Endothelial cell (in vitro differentiated cells): ENCODE measurements at places on chromosomes 2 and 18. TPM values are rescaled to one million over a fixed set of nuclear protein-coding genes. Genes with fewer than 3 reads are reported as not detected.
A peak's percentile ranks its signal among the peaks of the same experiment; 100 is the strongest.

Gene TACR1
- total RNA-seq, result 1.0 TPM

Gene ADRA2B
- 0.46 TPM for total RNA-seq

DNA sequence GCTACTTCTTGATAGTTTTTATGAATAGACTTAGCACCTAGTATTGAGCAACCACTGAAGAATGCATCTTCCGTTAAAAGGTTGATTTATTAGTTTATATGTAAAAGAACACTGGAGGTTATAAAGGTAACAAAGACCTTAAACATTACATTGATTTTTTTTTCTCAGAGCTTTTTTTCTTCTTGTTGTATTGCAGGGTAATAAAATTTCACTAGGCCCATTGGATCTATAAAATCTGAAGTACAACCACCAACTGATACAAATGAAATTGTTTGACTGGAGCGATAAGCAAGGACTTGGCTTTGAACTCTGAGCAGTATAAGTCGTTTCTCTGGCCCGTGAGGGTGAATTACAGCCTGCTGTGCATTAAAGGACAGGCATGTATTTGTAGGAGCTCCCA is 344.0 kb downstream of the LRRTM1 start:
- DNase-seq, result no peak

GRCh38 chr18:12883372-12883683 is 709 bp downstream of the PTPN2 start:
- peak; percentile 41 for DNase-seq

DNA sequence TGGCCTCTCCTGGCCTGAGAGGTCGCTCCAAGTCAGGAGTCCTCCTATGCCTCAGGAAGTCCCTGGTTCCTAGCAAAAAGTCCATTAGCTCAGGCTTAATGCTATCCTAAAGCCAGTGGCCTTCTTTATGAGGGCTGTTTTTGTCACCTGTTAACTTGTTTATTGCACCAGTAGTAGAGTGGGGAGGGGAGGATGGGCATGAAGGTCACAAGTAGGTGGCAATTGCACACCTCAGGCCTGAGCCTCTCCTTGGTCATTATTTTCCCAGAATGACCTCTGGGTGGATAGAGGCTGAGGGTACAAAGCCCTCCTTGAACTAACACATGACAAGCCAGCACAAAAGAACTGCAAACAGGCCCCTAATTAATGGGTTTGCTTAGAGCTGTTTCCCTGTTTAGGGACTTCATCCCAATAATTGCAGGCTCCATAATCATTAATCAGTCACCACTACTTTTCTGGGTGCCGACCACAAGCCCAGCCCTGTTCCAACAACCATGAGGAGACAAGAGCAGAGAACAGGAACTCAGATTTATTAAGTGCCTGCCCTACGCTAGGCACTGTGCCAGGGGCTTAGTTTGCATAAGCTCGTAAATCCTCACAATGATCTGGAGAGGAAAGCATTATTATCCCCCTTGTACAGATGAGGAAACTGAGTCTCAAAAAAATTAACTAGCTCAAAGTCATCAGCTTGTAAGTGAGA is 123.0 kb upstream of the PKDCC start:
- DNase-seq, result no peak
